H1 (cell line): ENCODE measurements at places on chromosomes 4 and X. TPM values are rescaled to one million over a fixed set of nuclear protein-coding genes. Genes with fewer than 3 reads are reported as not detected.

The KLHL5 gene
- 22.4 and 23.6 TPM in 2 replicates for total RNA-seq

The TLR10 gene
- total RNA-seq, result not detected in 2 replicates

The STX18 gene
- total RNA-seq, result 18.3 and 20.0 TPM in 2 replicates

The SPANXB1 gene
- not detected in 2 replicates for total RNA-seq

The POF1B gene
- total RNA-seq, result not detected in 2 replicates

The TCEAL1 gene
- 3.9 TPM in 2 replicates for total RNA-seq

The HAND2 gene
- total RNA-seq, result not detected in 2 replicates

The TMEM150C gene
- total RNA-seq, result 1.7 and 1.9 TPM in 2 replicates

The ARHGAP6 gene
- total RNA-seq, result 0.63 and 0.82 TPM in 2 replicates
